ENCODE measurements at places on chromosomes 1 and 21. TPM values are rescaled to one million over a fixed set of nuclear protein-coding genes. Genes with fewer than 3 reads are reported as not detected.

DNA sequence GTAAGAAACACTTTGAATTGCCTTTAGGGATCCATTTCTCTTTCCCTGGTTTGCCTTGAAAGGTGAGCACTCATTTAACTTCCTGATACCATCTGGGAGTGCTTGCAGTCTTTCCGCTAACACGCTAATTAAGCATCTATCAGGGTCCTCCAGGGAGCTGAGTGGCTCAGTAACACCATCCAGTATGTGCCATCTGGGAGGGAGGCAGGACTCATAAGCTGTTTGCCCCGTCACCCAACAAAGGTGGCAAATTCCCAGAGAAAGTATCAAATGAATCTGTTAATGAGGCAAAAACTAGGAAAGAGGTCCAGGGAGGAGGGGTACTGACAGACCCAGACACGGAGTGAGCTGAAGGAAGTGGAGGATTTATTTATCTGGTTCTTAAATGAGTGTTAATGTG, 430.9 kb downstream of the HLX start:
- H3K27me3 ChIP-seq: no peaks in the 10 kb centered on the region
- H3K4me3 ChIP-seq: no peak overlapping the region
- no peak for DNase-seq
- no peak overlapping the region for H3K27ac ChIP-seq
- no peaks in the 10 kb centered on the region for H3K36me3 ChIP-seq

Gene OR2L2
- not detected for total RNA-seq

GRCh38 chr1:87115317-87115890, 201.0 kb downstream of the HS2ST1 start:
- no peak overlapping the region for H3K27ac ChIP-seq
- DNase-seq: no peak
- no peaks in the 10 kb centered on the region for H3K4me1 ChIP-seq
- no peak overlapping the region for H3K4me3 ChIP-seq
- H3K36me3 ChIP-seq: no peaks in the 10 kb centered on the region
- no peaks in the 10 kb centered on the region for H3K27me3 ChIP-seq

GRCh38 chr1:113388621-113389358, 1.5 kb upstream of the MAGI3 start:
- peak overlapping the region; percentile 94 for H3K27ac ChIP-seq
- peaks cover 41% of the 10 kb centered on the region for H3K4me1 ChIP-seq
- H3K36me3 ChIP-seq: no peaks in the 10 kb centered on the region
- no peak for DNase-seq
- no peaks in the 10 kb centered on the region for H3K27me3 ChIP-seq

- H3K4me3 ChIP-seq: peak overlapping the region; percentile 76
- no peaks in the 10 kb centered on the region for H3K36me3 ChIP-seq
- peak overlapping the region; percentile 90 for H3K27ac ChIP-seq
These were observed 513 bp downstream of the PBX1 start for GRCh38 chr1:164559342-164560051.

DNA sequence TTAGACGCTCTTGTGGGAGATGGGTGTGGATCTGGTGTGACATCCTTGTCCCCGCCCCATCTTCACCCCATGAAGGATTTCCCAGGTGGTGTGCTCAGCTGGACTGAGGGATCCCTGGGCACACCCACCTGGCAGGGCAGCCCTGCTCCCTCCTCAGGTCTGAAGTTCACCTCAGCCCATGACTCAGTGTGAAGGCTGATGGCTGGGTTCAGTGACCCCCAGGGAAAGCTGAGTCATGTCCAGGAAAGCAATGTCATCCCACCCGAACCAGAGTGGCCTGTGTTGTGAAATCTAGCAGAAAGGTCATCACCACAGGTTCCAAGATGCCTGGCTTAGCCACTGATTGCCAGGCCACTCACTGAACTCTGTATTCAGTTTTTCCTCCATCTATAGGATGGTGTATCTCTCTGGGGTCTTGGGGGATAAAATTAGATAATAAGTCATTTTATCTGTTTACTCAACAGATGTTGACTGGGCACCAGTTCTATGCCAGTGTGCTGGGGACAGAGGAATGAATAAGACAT, 97.7 kb upstream of the JUN start:
- peaks cover 34% of the 10 kb centered on the region for H3K4me1 ChIP-seq
- no peak for DNase-seq
- H3K27me3 ChIP-seq: no peaks in the 10 kb centered on the region
- H3K36me3 ChIP-seq: no peaks in the 10 kb centered on the region
- peak overlapping the region; percentile 19 for H3K27ac ChIP-seq

DNA sequence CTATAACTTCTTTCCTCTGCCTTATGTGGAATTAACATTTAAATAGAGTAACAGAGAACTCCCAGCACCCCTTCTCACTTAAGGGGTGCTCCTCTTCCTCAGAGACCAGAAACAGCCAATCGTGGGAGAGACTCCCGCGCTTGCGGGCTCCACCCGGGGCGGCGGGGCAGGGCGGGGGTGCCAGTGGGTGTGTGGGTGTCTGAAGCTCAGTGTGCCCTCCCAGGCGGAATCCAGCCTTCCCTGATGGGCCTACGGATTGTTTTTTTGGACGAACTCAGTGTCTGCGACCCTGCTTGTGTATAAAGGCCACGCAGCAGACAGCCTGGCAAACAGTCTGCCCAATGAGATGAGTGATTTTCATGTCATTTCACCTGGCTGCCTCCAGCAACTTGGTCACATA, 6.2 kb downstream of the RCC2 start:
- H3K36me3 ChIP-seq: no peaks in the 10 kb centered on the region
- H3K27me3 ChIP-seq: no peaks in the 10 kb centered on the region
- no peak overlapping the region for H3K4me3 ChIP-seq
- no peak overlapping the region for H3K27ac ChIP-seq

Gene OPRD1
- total RNA-seq: not detected

Gene RNF186
- total RNA-seq: not detected
